ENCODE measurements at places on chromosomes 12 and 14. TPM values are rescaled to one million over a fixed set of nuclear protein-coding genes. Genes with fewer than 3 reads are reported as not detected.

Gene DPY19L2
- 4.2 TPM for total RNA-seq

Gene DAO
- total RNA-seq = not detected

Gene SLC2A13
- total RNA-seq = 27.2 TPM

Gene EPYC
- not detected for total RNA-seq

Gene SLCO1B1
- not detected for total RNA-seq

Gene RD3L
- not detected for total RNA-seq

Gene PIWIL1
- total RNA-seq = not detected

Gene DCN
- 87.0 TPM for total RNA-seq

Gene GOLT1B
- total RNA-seq = 71.7 TPM

Gene MAP3K9
- total RNA-seq = 1.4 TPM

Gene DCD
- total RNA-seq = not detected

Gene LAG3
- total RNA-seq = under 0.01 TPM

Gene KIF5A
- 0.50 TPM for total RNA-seq

Gene INSM2
- total RNA-seq = not detected

Gene CLEC1B
- not detected for total RNA-seq

Gene FBXW8
- 18.2 TPM for total RNA-seq

Gene KRT6C
- not detected for total RNA-seq

Measured in uterine smooth muscle cell (primary cell).